GM04503 (cell line): ENCODE measurements at places on chromosomes 4 and X.

- DNase-seq, result no peak
Observed at GRCh38 chrX:22855693-22856092, 144.1 kb upstream of the DDX53 start.

DNA sequence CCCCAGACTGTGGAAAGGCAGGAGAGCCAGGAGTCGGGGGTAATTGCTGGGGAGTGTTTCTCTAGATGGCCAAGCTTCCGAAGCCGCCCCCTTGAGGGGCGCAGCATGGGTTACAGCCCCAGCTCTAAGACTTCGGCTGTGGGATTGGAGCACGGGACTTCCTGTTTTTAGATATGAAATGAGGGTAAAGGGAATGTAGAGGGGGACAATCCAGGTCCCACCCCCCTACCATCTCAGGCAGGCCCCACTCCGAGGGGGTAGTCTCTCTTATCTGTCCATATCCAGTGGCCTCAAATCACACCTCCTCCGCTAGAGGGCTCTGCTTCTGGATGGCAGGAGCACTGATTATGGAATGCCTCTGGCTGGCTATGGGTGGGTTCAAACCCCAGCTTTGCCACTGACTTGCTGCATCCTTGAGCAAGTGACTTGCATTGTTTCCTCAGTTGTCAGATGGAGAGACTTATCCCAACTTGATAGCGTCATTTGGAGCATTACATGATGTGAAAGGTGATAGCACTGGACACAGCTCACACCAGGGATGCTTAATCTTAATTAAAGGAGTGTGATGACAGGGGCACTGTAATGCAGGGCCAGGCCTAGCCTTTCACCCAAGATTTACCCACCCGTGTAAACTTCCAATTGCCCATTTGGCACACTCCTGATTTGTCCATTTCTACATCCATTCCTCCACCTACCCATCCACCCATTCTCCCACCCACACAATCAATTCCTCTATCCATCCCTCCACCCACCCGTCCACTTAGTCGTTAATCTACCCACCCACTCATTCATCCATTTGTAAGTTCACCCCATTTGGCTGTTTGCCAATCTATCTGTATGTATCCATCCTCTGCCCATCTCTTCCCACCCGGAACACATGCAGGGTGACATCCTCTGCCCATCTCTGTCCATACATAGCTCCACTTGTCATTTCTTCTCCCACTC lies 848 bp upstream of the KCND1 start:
- no peak for DNase-seq

DNA sequence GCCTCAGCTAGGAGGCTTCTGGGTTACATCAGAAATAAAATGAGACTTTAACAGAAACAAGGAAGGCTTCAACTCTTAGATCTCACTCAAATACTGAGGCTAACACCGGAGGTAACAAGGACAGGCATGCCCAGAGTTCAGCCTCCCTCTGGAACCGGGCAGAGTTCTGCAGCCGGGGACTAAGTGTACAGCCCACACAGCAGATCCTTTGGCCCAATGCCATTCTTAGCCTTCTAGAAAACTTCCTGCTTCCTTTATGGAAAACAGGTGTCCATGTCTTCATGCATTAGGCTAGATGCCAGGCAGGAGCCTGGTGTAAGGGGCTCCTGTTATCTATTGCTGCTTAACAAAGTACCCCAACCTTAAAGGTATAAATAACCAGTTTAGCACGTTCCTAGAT lies 369.7 kb downstream of the BCOR start:
- no peak for DNase-seq

- DNase-seq, result no peak
Observed at GRCh38 chr4:159428975-159429692, 326.3 kb downstream of the RAPGEF2 start.

- no peak for DNase-seq
Observed at GRCh38 chr4:27081675-27082586, 221.3 kb downstream of the STIM2 start.

DNA sequence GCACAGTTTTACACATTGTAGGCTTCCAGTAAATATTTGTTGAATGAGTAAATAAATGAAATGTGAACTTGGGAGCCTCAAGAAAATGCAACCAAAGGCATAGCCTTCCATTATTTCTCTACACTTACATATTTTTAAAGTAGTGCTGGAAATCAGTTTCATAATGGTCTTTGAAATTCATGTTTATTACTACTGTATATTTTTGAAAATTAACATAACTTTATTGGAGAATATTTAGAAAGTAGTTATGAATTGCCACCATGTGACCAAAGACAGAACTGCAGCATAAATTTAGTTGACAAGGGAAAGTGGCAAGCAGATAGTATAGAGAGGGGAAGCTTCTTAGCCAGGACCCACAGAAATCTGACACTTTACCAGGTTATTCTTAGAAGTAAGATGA lies 6.4 kb downstream of the TCEAL8 start:
- DNase-seq, result no peak

- DNase-seq, result no peak
Observed at GRCh38 chr4:108117418-108118182, 51.1 kb downstream of the LEF1 start.

GRCh38 chr4:175385797-175386196 lies 426.3 kb downstream of the GPM6A start:
- DNase-seq, result no peak

DNA sequence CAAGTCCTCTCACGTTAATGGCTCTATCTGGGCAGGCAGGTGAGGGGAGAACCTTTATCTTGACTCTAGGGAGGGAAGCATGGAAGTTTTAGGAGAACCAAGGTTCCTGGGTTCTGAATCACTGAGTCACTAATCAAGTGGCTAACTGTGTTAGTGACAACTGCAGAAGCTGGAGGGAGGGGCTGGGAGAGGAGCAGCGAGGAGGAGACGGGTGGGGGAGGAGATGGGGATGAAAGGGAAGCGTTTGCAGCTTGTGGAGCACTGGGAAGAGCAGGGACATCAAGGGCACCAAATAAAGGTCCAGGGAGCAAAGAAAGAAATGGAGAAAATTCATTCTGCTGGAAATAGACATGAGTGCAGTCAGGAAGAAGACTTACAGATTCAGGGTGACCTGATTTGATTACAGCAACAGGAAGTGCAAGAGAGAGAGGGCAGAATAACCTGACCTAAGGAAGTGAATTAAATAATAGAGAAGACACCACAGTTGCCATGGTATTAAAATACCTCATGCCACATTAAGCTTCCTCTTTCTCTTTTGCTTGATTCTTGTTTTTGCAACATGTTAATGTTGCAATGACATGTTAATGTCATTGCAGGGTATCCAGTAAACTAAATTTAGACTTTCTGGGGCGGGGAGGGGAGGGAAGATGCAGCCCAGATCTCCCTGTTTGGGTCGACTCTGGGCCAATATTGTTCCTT lies 4.5 kb upstream of the SETD7 start:
- DNase-seq, result no peak

DNA sequence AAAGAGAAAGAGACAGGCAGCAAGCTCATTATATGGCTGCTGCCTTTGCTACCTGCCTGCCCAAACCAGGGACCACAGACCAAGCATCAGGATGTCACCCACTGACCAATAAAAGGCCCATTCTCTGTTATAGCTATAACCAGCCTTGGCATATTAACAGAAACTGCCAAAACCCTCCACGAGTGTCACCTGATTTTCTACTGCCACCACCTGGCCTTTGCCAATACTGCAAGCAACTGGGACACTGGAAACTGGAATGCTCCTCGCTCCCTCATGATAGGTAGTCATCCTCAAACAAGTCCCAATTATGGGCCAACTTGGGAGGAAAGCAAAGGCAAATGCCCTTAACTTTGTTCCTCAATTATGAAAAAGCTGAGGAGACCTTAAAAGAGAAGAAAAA lies 76.0 kb downstream of the SPIN4 start:
- no peak for DNase-seq

DNA sequence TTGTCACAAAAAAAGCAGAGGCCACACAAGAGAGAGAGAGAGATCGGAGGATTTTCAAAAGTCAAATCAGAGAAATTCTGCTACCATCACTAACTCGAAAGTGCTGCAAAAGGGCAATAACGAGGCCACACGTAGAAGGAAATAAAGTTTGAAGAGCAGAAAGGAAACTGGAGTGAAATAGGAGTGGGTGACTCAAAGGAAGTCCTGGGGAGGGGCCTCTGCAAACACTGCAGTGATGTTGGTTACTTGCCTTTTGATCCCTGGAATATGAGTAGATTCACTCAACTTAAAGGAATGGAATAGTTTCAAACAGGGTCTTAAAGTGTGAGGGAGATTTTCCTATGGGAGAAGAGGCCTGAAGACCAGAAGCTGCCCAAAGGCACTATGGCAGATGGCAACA lies 663.4 kb upstream of the LCORL start:
- DNase-seq, result no peak

DNA sequence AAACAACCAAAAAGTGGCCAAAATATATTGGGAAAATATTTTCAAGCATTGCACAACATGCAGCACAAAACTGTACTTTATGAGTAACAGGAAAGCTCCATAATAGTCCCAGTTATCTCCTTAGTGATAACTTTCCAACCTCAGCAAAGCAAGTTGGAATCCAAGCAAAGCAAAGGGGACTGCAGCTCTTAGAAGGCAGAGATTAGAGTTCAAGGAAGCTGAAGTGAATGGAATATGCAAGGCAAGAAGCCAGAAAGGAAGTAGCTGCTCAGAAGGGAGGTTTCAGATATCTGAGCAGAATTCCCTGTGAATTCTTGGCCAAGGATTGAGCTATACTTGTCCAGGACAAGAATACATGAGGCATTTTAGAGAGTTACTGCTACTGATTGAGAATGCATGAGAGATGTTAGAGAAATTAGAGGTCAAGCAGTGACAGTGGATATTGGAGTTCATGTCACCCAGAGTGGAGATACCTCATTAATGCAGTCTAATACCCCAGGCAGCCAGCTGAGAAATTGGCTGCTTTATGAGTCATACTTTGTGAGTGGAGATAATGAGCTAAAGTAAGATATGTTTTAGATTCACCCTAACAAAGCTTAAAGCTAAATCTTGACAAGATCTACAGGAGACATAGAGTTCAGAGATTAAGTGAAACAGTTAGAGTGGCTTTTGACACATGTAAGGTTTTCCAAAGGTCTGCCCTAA lies 102.8 kb downstream of the INPP4B start:
- DNase-seq, result peak; percentile 54

- DNase-seq, result no peak
Observed at GRCh38 chrX:46588263-46588662, 14.7 kb downstream of the CHST7 start.

GRCh38 chrX:45873781-45874180 lies 671.4 kb downstream of the ZNF674 start:
- no peak for DNase-seq

GRCh38 chr4:137075586-137075985 lies 456.7 kb downstream of the PCDH18 start:
- no peak for DNase-seq

DNA sequence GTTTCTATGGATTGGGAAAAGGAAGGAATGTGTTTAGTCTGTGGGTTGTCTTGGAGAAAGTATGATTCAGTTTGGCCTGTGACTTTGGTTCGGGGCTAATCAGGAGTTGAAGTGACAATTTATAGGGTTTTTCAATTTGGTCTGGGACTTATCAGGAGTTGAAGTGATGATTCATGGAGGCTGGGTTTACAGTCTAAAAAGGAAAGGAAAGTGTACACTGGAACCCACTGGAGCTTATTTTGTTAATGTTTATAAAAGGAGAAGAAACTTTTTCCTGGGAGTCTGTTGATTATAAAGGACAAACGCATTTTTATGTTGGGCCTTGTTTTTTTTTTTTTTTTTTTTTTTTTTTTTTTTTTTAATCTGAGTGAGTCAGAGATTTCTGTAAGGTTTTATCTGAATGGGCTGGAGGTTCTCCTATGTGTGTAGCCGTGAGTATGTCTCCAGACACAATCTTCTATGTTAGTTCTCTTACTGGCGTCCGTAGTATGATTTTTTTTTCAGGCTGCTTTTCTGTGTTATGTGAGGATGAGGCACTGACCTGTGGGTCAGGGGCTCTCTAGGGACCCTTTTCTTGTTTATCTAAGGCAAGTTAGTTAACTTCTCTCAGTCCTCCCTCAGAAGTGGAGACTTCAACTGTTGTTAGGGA lies 33.0 kb upstream of the RAB9B start:
- DNase-seq, result no peak

GRCh38 chrX:4710618-4711433 lies 997.4 kb upstream of the PRKX start:
- no peak for DNase-seq

- no peak for DNase-seq
Observed at GRCh38 chrX:47146121-47146935, 1.3 kb downstream of the RBM10 start.

DNA sequence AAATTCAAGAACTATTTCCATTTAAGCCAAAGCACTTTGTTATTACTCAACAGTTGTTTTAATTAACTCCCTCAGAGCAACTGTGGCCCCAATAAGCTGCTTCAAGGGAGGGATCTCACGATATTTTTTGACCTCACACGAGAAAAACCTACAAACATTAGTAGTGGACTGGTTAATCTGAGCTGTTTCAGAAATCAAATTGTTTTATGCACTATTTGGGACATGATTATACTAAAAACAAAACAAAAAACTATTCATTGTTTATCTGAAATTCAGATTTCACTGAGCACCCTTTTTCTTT lies 74.3 kb downstream of the DCHS2 start:
- DNase-seq, result no peak

GRCh38 chr4:153409924-153410501 lies 56.1 kb upstream of the TMEM131L start:
- no peak for DNase-seq

DNA sequence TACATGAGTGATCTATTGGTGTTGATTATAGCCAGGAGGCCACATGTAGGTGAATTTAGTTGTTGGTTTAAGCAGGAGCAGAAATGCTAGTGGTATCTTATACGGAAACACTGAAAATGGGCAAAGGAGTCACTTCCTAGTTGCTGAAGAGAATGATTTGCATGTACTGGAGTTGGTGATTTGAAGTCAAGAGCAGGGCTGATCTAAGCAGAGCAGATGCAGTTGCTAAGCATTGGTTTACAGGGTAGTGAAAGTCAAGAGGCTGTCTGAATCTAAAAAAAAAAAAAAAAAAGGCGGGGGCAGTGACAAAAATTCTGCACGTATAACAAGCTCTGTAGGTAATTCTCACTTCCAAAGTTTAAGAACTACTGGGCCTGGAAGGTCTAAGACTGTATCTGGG lies 90.4 kb upstream of the HPRT1 start:
- DNase-seq, result no peak
